ENCODE measurements at places on chromosomes 12 and 14.
A peak's percentile ranks its signal among the peaks of the same experiment; 100 is the strongest.

- no peak for ATAC-seq
These were observed 427.6 kb downstream of the ZFP36L1 start for GRCh38 chr14:68365228-68365627.

GRCh38 chr14:59827401-59827800 lies 43.2 kb downstream of the RTN1 start:
- no peak for ATAC-seq

- no peak for ATAC-seq
These were observed 2.0 kb upstream of the ZNF385A start for GRCh38 chr12:54386403-54387113.

DNA sequence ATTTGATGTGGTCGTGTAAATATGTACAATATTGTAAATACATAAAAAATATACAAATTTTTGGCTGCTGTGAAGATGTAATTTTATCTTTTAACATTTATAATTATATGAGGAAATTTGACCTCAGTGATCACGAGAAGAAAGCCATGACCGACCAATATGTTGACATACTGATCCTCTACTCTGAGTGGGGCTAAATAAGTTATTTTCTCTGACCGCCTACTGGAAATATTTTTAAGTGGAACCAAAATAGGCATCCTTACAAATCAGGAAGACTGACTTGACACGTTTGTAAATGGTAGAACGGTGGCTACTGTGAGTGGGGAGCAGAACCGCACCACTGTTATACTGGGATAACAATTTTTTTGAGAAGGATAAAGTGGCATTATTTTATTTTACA lies 49.6 kb downstream of the TBK1 start:
- no peak for ATAC-seq

GRCh38 chr12:53514628-53515290 lies 7.5 kb upstream of the NPFF start:
- ATAC-seq = no peak

DNA sequence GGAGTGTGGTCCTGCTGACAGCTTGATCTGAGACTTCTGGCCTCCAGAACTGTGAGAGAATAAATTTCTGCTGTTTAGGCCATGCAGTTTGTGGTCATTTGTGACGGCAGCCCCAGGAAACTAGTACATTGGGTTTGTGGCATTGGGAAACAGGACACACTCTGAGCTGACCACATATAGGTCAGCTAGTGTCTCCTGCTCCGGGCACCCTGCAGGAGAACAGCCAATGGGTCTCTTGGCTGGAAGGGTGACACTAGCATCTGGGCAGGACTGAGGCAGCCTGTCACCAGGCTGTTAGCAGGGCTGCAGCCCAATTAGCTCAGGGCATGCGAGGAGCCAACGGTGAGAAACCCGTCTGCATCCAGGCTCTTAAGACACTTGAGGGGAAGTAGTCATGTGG lies 83.2 kb downstream of the PITPNM2 start:
- ATAC-seq = no peak

GRCh38 chr14:58987591-58987990 lies 200.9 kb upstream of the DAAM1 start:
- ATAC-seq = no peak

- no peak for ATAC-seq
These were observed 6.1 kb upstream of the SRSF5 start for GRCh38 chr14:69760810-69761209.

DNA sequence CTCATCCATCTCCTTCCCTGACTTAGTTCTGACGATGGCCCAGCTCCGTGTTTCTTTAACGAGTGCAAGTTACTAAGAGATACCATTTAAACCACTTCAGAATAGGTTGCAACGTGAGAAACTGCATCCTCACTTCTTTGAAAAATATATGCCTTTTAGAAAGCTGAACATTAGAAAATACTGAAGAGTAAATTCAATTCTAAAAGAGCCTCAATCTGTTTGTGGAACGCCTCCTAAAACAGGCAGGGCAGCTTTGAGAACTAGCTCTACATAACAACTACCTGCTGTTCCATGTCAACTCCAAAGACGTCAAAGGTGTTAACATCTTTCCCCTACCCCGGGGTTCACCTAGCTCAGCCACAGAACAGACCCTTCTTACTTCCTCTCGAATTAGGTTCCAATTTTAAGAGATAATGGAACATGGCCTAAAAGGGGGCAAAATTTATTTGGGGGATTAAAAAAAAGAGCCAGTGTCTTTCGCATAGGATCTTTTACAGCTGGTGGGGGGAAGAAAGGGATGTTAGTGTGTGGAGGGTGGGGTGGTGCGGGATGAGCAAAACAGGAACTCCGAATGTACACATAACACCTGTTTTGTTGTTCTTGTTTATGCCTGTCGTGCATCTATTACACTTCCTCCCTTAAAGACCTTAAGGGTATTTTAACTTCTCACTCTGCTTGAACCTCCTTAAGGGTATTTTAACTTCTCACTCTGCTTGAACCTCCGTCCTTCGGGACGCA lies 3.3 kb downstream of the BHLHE41 start:
- no peak for ATAC-seq

GRCh38 chr14:104883681-104884361 lies 18.8 kb downstream of the CEP170B start:
- no peak for ATAC-seq

DNA sequence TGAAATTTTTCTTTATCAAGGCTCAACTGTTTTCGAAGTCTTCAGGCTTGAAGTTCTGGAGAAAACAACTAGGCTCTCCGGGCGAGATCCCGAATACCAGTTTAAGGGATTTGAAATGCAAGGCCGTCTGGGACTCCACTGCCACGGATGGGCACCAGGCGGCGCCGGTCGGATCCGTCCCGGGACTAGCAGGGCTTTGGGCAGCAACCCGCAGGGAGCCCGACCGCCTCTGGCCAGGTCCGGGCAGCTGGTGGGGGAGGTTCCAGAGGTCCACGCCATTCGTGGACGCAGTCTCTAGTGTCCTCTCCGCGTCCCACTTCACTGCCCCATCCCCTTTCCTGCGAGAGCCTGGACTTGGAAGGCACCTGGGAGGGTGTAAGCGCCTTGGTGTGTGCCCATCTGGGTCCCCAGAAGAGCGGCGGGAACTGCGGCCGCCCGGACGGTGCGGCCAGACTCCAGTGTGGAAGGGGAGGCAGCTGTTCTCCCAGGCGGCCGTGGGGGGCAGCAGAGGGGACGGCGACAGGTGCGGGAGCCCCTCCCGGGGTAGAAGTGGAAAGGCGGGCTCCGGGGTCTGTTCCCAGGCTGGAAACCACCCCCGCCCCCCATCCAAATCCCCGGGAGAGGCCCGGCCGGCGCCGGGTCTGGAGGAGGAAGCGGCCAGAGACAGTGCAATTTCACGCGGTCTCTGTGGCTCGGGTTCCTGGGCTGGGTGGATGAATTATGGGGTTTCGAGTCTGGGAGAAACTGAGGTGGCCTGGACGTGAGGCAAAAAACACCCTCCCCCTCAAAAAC lies 838 bp upstream of the ERBB3 start:
- peak; percentile 81 for ATAC-seq

DNA sequence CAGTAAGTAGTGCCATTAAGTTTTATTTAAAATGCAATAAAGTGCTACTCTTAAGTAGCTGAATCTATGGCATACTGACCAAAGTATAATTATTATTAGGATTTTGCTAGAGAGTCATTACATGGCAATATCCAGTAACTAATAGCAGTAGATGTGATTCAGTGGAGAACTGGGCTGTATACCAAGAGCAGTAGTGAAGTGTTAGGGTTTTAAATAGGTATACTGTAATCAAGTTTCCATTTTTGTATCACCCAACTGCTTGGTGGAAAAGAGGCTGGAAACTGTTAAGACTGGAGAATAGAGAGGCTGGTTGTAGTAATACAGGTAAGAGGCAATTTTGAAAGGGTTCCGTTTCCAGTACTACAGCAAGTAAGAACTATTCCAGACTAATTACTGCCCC lies 13.3 kb upstream of the LLPH start:
- no peak for ATAC-seq

DNA sequence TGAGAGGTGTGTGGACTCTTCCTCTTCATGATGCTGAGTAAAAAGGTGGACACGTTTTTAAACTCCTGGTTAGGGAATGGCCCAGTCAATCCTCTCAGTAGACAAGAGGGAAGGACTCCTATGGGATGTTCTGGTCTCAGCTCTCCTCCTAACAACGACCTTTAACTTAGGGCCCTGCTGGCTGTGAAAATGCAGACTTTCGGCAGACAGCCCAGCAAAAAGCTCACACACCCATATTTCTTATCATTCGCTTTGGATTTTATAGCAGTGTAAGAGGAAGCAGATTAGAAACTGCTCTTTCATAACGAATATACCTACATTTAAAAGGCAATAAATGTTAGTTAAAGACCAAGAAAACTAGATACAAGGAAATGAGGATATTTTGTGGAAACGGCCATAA lies 18.0 kb upstream of the YARS2 start:
- ATAC-seq = no peak

GRCh38 chr14:59925797-59926196 lies 5.9 kb downstream of the LRRC9 start:
- no peak for ATAC-seq

DNA sequence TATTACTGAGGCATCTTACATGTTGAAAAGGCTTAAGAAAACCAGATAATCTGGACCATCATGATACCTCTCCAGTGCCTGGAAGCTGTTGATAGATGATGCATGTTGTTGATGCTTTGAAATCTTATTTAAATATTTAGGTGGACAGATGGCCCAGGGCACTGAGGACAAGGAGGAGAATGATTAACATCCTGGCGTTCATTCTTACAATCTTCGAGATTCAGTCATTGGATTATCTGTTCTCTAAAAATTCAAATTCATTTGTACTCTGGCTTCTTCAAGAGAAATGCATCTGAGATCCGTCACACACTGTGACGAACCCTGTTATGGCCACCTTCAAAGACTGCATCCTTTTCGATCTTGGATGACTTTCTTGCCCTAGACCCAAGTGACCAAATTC lies 121.3 kb upstream of the IGF1 start:
- no peak for ATAC-seq

DNA sequence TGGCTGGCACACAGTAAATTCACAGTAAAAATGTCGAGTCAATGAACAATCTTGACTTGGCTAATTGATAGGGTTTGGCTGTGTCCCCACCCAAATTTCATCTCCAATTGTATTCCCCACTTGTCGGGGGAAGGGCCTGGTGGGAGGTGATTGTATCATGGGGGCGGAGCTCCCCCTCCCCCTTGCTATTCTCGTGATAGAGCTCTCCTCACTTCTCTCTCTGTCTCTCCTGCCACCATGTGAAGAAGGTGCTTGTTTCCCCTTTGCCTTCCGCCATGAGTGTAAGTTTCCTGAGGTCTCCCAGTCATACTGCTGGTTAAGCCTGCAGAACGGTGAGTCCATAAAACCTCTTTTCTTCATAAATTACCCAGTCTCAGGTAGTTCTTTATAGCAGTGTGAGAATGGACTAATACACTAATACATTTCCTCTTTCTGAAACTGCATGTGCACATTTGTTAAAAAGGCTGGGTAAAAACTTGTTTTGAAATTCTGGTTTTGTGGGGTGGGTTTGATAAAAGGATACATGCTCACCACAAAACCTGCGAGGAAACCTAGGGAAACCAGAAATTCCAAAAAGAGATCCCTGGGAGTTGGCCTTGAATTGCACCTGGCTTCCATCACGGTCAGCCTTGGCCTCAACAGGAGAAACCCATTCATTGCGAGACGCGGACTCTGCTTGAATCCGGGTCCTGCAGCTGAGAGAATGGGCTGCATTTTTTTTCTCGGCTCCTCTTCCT lies 16.2 kb upstream of the MYL2 start:
- no peak for ATAC-seq

DNA sequence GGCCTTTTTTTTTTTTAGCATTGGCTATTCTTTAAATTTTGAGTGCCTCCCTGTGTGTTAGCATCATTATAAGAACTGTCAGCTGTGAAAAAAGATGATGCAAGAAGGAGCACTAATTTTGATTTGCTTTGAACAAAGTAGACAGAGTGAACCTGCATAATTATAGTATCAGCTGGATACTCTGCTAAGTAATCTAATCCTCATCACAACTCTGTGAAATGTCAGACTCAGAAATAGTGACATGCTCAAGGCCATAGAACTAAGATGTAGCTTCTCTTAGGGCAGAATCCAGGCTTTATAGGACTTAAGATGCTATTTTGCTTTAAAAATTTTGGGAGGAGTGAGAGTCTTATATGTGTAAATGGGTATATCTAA lies 31.9 kb downstream of the FBXO34 start:
- ATAC-seq = no peak

- no peak for ATAC-seq
These were observed 148.3 kb downstream of the PTCSC3 start for GRCh38 chr14:36028218-36028617.

GRCh38 chr12:20063116-20063515 lies 305.2 kb upstream of the PDE3A start:
- no peak for ATAC-seq

- ATAC-seq = no peak
These were observed 26.5 kb upstream of the USP44 start for GRCh38 chr12:95577820-95578219.

DNA sequence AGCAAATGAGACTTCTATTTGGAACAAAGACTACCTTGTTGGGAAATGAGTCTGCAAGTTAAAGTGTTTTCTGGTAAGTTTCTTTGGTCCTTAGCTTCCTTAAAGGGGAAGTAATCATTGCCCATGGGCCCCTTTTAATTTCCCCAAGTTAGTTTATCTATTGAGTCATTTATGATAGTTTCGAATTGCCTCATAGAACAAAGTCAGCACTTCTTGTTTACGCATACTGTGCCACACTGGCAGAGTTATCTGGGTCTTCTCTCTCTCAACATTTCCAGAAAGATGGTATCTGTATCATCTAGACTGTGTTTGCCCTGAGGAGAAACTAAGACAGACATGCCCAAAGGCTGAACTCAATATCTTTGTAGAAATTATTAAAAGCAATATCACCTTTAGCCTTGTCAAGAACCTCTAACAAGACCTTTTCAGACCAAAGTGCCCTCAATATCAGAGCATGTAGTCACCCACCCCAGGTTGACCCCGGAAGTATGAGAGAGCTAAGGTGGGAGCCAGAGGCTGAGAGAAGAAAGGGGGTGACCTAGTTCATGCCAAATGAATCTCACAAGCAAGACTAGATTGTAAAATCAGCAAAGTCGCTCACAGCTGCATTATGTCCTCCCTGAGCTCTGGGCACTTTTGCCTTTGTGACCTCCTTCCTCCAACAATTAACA lies 40.0 kb downstream of the GPR65 start:
- ATAC-seq = peak; percentile 77

DNA sequence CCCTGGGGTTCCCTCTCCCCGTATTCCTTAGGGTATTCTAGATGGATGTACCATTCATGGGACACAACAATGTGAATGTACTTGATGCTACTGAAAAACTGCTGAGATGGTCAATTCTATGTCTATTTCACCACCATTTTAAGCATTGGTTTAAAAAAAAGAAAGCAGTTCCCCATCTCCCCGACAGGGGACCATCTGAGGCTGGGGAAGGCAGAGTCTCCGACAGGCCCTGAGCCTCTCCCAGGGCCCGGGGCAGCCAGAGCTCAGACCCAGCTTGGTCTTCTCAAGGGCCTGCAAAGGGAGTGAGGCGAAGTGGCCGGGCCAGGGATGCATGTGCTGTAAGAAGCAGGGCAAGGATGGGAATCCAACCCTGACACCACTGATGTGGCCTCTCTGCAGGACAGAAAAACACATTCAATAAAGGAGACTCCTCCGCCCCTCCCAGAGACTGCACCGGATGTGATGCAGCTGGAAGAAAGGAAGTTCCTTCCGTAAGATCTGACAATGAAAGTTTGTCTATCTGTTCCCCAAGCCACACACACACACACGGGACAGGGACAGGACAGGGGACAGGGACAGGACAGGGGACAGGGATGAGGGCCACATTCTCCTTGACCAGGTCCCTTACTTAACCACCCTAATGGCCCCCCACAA lies 234.1 kb downstream of the BCL11B start:
- ATAC-seq = no peak

Data from stimulated activated memory B cell treated with anti-CD40 and anti-IgM and Interleukin-4, amounts not matched to agents 10 μg/mL and 1 μg/mL and 100 μg/mL, for 72 hours (primary cell).